ENCODE measurements at places on chromosomes 3 and 15. TPM values are rescaled to one million over a fixed set of nuclear protein-coding genes. Genes with fewer than 3 reads are reported as not detected.

The ARL14 gene
- 5.2 TPM for total RNA-seq

The EIF3J gene
- 63.2 TPM for total RNA-seq

The MESP2 gene
- not detected for total RNA-seq

The XCR1 gene
- 1.0 TPM for total RNA-seq

The CYP8B1 gene
- not detected for total RNA-seq

The CACNA2D3 gene
- total RNA-seq, result 1.7 TPM

The GOLGA8S gene
- 0.21 TPM for total RNA-seq

- no peak for DNase-seq
Observed at GRCh38 chr3:17399586-17399985, 342.8 kb downstream of the TBC1D5 start.

DNA sequence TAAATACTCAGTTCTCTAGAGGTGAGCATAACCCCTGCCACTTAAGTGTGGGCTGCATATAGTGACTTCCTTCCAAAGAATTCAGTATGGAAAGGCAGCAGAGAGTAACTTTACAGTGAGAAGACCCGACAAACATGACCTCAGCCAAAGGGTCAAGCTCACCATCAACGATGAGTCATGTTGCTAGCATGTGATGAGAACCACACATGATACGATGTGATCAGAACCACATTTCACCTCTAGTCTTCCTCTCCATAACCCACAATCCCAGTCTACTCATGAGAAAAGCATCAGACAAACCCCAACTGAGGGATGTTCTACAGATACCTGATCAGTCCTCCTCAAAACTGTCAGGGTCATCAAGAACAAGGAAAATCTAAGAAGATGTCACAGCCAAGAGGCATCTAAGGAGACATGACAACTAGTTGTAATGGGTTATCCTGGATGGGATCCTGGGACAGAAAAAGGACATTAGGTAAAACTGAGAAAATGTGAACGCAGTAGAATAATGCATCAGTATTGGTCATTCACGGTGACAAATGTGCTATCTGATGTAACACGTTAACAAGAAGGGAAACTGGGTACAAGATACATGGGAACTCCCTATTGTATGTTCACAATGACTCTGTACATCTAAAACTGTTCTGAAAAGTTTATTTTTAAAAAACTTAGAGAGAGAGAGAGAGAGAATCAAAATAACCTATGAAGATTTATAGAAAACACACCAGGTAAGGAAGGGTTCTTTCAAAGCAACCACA lies 28.3 kb downstream of the SEC61A1 start:
- no peak for DNase-seq

DNA sequence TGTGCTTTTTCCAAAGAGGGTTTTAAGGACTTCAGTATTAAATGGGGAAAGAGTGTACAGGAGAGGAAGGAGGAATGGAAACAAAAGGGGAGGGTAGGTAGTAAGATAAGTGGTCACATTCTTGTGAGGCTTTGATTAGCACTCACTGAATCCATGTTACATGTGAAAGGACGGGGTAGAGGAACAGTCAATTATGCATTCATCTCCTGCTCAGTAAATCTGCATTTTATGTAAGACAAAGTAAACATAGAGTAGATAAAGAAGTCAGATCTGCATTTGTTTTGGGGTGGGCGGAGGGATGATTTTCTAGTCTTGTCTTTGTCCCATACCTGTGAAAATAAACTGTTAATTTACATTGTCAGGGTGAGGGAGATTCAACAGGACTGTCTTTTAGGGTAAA lies 50.8 kb downstream of the SACM1L start:
- no peak for DNase-seq

- DNase-seq, result no peak
Observed at GRCh38 chr3:155876503-155876902, 6.1 kb downstream of the GMPS start.

- DNase-seq, result no peak
Observed at GRCh38 chr3:45181496-45181895, 35.3 kb upstream of the CDCP1 start.

GRCh38 chr15:40340740-40341400 lies at the start of gene CCDC9B:
Gene CCDC9B, minus strand, starts transcription at chr15:40340939. Its CDS starts 120 bp downstream, at chr15:40340819.
- DNase-seq, result peak; percentile 79

GRCh38 chr15:40192942-40193341 lies 32.1 kb downstream of the BUB1B start:
- no peak for DNase-seq

DNA sequence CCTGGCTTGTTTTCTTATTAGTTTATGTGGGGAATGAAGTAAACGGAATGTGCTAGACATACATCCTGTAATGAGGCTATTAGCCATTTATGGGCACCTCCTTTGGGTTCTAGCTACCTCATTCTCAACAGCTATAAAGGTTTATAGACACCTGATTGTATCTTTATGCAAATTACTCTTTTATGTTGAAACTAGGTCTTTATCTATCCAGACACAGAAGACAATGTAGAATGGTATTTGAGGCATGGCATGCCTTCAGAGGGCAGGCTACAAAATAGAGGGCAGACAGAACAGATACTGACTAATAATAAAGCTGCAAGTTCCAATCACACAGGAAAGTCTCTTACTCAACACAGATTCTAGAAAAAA lies 27.1 kb downstream of the TBC1D2B start:
- DNase-seq, result no peak

DNA sequence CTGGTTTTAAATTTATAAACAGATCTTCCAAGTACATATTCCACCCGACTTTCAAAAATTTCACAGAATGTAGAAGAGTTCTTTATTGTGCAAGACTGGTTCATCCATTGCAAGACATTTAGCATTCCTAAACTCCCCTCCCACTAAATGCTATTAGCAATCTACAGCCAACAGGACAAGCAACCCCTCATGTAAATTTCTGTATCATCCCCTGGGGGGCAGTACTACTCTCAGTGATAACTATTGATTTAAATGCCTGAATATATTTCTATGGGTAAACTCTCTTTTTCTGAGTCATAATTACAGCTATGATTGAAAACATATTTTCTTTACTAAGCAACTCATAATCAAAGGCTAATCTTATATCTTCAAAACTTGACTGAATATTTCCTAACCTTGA lies 10.7 kb upstream of the SLC15A2 start:
- no peak for DNase-seq

DNA sequence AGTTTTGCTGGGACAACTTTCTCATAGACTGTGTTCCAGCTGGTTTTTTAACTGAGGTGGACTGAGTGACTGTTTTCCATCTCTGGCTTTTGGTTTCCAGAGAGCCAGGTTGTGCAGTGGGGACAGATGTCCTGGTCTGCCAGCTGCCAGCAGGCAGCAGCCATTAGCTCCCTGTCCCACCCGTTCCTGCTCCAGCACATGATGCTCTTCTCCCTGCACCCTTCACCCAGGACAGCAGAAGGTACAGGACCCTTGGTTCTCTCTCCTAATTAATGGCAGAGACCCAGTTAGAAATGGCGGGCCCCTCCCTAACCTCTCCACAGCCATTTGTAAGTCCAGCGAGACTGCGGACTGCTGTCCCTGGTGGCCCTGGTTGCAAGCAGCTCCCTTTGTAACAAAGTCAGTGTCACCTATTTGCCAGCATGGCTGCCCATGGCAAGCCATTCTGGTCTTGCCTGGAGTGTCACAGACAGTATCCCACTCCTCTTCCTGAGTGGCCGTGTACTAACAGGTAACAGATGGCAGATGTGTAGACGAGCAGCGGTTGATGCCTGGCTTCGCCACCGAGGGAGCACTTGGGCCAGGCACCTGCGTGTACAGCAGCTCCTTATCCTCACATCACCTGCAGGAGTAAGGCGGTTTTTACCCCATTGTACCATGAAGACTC lies 148.3 kb downstream of the DNAJB8 start:
- DNase-seq, result no peak

- DNase-seq, result no peak
Observed at GRCh38 chr3:132231633-132232032, 85.6 kb upstream of the ACP3 start.

DNA sequence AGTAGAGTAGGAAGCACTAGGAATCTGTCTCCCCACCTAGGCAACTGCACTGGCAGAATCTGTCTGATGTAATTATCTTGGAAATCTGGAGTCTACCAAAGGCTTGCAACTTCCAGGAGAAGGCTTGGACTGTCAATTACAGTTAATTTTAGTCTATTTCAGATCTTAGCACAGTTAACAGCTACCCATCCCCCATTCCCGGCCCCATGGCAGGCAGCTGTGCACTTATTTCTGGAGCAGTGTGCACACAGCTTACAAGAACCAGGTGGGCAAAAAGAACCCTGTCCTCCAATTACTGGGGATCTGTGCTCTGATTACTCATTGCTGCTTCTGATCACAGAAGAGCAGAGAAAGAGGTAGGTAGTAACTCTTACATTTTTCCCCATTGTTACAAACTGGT lies 12.3 kb upstream of the CDAN1 start:
- DNase-seq, result no peak

GRCh38 chr3:122719273-122719921 lies 38.8 kb downstream of the PARP14 start:
- DNase-seq, result no peak

DNA sequence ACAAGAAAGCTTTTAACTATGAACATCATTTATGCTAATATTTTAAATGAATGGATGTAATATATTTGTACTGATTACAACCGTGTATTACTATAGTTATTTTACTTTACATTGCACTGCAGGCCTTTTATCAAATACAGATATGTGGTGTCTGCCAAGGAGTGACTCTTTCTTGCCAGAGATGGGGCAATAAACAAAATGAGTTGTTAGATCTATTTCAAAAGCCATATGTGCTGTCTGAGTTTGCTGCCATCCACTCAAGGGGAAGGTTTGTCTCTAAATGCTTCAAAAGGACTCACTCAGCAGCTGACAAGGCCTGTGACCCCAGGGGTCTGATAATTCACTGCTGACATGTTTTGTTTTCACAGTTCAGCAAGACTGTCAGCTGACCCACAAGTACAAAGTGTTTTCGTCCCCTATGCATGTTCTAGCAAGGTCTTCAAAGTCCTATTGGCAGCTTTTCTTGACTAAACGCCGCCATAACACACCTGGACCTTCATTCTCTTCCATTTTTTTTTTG lies 41.3 kb upstream of the ZBED2 start:
- DNase-seq, result no peak

GRCh38 chr15:39028069-39028468 lies 463.5 kb upstream of the RASGRP1 start:
- no peak for DNase-seq

DNA sequence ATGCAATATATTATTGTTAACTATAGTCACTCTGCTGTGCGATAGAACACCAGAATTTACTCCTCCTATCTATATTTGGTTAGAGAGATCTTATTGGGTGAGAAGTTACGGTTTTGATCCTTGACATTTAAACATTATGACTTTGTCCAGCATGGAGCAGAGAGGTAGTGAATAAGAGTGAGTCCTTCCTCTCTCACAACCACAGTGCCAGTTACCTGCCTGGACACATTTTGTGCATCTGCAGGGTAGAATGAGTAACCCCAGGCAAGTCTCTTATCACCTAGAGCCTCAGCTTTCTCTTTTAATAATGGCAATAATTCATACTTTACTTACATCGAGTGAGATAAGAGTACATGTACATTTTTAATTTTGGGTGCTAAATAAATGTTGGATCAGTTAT lies 24.1 kb downstream of the KAT2B start:
- no peak for DNase-seq

DNA sequence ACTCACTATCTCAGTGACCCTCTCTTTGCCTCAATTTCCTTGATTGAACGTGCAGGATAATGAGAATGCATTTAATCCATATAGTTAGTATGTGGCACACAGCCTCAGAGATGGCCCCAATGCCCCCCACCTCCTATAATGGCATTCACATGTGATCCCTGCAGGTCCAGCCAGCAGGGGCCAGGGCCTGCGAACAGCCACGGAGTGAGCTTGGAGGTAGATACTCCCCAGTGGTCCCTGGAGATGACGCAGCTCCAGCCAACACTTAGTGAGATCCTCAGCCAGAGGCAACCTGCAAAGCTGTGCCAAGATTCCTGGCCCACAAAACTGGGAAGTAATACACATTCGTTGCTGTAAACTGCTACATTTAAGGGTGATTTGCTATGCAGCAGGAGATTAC lies 184.9 kb upstream of the NSMCE3 start:
- DNase-seq, result no peak

DNA sequence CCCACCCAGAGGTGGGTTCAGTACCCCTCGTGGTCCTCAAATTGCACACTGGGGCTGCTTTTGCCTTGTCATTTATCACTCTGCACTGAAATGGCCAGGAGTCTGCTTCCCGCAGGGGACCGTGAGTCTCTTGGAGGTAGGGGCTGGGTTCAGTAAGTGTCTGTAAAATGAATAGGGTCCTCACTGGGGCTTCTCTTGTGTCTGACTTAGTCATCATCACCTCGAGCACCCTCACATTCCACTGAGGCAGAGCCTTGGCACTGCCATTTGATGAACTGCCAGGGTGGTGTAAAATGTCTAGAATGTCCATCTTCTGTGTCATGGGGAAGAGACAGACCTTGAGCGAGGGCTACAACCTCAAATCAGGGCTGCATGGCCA lies 61.0 kb upstream of the RYK start:
- DNase-seq, result no peak

DNA sequence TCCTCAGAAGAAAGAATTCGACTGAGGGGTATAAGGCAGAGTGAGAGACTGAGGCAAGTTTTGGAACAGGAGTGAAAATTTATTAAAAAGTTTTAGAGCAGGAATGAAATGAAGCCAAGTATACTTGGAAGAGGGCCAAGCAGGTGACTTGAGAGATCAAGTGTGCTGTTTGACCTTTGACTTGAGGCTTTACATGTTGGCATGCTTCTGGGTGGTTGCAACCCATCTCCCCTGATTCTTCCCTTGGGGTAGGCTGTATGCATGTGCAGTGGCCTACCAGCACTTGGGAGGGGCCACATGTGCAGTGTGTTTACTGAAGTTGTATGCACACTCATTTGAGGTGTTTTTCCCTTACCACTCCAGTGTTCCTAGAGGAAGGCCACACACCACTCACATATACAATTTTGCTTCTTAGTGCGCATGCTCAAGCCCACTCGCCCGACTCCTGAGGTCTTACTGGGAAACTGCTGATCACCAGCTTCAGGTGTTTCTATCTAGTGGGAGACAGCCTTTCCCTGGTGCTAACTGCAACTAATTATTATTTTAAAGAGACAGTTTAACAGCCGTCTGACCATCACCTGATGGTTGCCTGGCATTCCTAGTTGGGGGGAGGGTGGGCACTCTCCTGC lies 61.5 kb upstream of the CADPS start:
- DNase-seq, result no peak

DNA sequence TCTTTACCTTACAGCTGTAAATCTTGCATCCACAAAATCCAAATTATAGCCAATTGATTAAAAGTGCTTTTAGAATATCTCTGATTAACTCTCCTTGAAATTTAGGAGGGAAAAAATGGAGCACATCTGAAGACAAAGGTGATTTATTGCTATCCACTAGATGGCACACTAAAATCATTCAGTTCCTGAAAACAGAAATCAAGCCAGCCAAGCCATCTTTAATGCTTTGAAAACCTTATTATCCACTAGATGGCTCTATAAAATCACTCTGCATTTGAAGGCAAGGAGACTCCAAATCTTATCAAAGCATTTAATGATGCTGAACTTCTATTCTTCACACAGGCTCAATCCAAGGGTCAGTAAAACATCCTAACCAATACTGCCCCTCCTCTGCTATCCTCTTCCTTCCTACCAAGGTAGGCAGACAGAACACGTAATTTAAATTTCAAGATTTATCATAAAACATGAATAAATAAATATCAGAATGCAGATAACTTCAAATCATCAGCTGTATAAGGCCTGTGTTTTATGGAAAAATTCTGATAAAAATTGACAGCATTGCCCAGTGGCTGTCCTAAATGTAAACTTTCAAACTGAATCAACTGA lies 48.4 kb downstream of the GOLIM4 start:
- peak; percentile 85 for DNase-seq

GRCh38 chr3:126213379-126214028 lies 33.1 kb upstream of the ALDH1L1 start:
- no peak for DNase-seq
